ENCODE measurements at places on chromosomes 3 and 15.

GRCh38 chr3:69389520-69390248, 3.8 kb upstream of the FRMD4B start:
- DNase-seq, result no peak

DNA sequence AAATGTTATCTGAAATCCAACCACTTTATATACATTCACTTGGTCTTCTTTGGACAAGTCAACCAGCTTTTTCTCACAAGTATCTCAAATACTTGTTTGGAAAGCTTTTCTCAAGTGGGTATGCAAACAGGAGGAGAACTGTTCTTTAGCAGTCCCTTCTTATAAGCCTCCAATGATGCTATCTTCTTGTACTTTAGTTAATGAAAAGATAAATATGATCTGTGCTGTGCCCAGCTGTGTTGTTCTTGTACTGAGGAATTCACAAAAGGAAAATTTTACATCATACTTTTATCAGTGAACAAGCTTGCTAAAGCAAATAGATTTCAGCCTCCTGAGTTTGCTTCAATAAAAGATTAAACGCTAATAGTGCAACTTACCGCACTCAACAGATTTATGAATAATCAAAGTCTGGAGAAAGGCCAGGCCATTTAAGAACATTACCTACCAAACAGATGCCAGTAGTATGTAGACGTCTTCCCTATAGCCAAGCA, 395.2 kb downstream of the MECOM start:
- DNase-seq, result no peak

- DNase-seq, result no peak
Measured at GRCh38 chr3:54777141-54777540, 150.7 kb downstream of the LRTM1 start.

GRCh38 chr3:162738784-162739183, 1242.2 kb downstream of the OTOL1 start:
- DNase-seq, result no peak

DNA sequence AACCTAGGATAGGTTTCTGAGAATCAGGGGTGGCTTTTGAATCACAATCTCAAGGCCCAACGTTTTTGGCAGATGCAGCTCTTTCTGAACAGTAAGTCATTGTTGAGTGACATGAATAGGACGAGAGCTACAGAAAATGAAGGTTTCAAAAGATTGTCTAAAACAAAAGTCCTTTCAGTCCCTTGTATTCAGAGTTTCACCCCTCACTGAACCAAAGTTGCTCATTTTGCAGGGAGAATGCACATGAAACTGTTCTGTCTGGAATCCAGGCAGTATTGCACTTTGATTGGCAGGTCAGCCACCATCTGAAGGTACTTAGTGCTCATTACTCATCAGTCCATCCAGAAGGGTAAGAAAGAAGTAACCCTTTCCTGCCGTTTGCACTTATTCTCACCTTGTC, 24.1 kb upstream of the RASGRP1 start:
- no peak for DNase-seq

DNA sequence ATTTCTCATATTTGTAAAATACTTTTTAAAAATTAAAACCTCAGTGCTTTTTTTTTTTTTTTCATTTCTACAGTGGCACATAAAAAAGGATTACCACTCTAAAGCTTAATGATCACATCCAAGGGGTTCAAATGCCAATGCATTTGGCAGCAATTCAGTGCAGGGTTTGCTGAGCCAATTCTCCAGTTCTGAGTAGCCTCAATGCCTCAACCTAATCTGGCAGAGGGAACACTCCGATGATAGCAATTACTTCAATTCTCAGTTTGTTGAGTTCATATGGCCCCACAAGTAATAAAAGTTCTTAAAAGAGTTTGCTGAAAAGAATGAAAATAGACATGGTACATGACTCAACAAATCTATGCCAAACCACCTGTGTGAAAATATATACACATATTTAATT, 79.3 kb upstream of the RBMS3 start:
- DNase-seq, result no peak

DNA sequence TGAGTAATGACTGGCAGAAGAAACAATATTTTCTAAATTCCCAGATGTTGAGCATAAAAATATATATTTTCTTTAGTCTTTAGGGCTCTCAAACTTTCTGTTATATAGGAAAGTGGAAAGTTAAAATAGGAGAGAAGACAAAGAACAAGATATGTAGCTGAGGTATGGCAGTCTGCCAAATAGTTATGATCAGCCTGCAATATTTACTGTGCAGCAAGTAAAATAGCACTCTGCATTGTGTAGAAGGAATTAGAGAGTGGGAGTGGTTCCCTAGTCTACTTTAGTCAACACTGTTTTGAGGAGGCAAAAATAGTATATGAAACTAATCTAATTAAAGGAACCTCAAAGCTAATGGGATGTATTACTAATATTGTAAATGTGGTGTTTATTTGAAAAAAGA, 978.1 kb upstream of the ALCAM start:
- no peak for DNase-seq

GRCh38 chr3:129942296-129942695, 32.2 kb upstream of the TRH start:
- peak; percentile 68 for DNase-seq

- no peak for DNase-seq
Measured at GRCh38 chr15:68204776-68205557, at the start of gene CALML4. TSS of gene CALML4 (minus strand) at chr15:68205332. CDS start at chr15:68205247, 85 bp downstream.

GRCh38 chr3:118354556-118354955, 680.1 kb downstream of the IGSF11 start:
- DNase-seq, result no peak

DNA sequence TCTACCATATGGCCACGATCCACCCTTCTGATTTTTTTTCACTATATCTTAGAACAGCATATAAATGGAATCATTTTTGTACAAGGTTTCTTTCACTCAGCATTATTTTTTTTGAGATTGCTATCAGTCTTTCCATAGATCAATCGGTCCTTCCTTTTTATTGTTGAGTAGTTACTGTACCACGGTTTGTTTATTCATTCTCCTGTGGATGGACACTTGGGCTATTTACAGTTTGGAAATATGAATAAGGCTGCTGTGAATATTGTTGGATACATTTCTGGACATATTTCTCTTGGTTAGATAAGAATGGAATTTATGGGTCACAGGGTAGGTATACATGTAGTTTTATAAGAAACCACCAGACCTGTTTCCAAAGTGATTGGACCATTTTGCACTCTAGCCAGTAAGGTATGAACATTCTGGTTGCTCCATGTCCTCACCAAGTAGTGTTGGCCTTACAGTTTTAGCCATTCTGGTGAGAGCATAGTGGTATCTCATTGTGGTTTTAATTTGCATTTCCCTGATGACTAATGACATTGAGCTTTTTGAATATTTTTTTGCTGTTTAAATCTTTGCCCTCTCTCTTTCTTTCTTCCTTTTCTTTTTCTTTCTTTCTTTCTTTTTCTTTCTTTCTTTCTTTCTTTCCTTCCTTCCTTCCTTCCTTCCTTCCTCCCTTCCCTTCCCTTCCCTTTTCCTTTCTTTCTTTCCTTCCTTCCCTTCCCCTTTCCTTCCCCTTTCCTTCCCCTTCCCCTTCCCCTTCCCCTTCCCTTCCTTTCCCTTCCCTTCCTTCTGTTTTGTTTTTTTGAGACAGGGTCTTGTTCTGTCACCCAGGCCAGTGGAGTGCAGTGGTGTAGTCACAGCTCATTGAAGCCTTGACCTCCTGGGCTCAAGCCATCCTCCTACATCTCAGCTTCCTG, 49.2 kb downstream of the LRRK1 start:
- DNase-seq, result no peak

DNA sequence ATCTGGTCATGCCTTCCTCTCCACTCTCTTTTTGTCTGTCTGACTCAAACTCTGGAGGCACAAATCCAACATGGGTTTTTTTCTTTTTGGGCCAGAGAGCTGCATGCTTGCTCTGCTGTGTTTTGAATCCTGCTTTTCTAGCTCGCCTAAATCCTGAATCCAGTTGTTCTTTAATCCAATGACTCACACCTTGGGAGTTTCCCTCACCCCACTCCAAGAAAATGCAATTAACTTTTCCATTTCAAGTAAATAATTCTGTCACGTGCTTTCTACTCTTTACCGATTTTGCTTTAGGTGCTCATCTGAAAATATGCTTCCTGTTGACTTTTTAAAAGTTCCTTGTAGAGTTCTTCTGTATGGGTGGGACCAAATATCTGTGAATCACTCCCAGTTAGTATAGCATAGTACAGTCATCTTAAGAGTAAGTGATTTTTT, 47.6 kb downstream of the SLMAP start:
- no peak for DNase-seq

DNA sequence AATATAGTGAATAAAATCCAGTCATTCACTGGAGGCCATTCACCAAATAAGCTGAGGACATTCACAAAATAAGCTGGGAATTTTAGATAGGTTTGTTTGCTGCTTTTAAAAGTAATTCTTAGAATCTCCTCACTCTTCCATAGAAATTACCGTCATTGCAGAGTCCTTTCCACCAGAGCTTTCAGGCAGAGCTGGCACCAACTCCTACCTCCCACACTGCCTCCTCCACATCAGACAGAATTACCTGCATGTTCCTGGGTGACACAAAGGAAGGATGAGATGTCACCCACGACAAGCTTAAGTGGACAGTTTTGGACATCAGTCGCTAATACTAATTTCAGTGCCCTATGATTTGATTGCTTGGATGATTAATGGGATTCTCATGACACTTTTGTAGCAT, 1113.2 kb downstream of the IGSF11 start:
- DNase-seq, result no peak

DNA sequence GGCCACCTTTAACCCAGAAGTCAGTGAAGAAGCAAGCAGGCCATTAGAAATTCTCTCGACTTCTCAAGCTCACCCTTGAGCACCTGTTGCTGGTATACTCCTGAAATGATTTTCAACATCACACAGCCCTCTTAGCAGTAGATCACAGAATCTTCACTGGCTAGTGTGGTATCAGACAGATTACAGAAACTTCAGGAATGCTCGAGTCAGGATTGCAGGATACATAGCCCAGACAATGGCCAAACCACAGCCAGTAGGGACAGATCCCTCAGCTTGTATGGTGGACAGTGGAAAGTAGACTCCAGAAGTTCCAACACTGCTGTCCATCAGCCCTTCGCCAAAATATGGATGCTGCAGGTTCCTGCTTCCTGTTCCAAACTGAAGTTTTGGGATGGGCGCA, 4.5 kb upstream of the KLHL40 start:
- no peak for DNase-seq

DNA sequence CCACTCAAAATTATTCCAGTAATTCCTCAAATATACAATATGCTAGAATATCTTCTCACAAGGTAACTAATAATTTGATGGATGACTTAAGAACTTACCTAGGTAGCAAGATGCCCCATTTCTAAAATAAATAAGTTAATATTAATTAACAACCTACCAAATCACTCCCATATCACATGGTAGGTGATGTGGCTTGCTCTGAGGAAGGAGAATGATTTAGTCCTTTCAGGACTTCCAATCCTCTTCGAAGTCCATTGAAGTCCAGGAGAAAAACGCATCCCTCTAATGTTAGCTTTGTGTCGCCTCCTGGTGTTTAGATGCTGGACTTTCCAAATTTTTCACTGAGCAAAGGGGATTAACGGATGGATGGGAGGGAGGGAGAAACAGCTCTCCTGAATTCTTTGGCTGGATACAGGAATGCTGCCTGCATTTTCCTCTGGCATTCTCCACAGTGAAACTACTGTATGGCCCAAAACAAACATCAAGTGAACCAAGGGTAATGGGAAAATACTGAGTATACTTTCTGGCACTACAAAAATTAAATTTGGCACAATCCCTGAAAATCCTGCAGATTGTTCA, 58.6 kb downstream of the PRICKLE2 start:
- DNase-seq, result no peak

- no peak for DNase-seq
Measured at GRCh38 chr3:129897026-129897425, 3.5 kb upstream of the TMCC1 start.

DNA sequence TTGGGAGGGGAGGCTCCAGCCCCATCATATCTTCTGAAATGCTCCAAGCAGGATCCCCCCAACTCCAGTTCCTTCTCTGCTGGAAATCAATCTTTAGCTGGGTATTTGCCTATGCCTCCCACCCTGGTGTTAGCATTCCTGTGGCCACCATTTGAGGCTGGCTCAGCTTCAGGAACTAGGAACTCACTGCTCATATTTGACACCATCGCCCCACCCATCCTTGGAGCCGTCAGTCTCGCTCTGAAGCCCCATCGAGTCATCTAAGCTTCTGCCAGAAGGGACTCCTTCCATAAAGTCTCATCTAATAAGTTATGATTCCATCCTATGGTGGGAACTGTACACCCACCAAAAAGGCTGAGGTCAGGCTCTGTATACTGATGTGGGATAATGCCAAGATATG, 26.4 kb downstream of the PRKCD start:
- no peak for DNase-seq

GRCh38 chr3:143443851-143444331, 324.3 kb downstream of the CHST2 start:
- DNase-seq, result no peak

GRCh38 chr3:49779358-49780079, 6.8 kb downstream of the IP6K1 start:
- DNase-seq, result no peak

DNA sequence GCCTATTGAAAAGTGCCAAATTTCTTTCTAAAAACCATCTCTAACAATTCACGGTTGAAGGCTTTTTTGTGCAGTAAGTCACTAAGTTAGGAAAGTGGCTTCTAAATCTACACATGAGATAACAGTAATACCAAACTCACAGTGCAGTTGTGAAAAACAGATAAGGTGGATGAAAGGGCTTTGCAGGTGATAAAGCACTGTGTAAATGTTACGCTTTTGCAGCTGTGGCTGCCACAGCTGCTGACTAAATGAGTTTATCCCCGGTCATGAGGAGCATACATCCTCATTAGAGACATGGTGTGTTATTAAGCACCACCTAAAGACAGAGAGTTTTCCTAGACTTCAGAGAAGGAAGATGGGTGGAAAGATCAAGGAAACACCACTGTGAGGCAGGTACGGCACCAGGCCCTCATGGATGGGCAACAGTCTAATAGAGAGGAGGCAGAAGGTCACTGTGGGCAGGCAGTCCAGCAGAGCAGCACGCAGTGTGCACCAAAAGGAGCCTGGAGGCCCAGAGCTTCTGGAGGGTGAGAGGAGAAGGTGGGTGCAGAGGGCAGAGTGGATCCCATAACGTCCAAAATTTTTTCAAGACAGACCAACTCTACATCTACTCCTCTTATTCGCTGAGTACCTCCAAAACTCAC, 68.5 kb downstream of the FMN1 start:
- no peak for DNase-seq

- no peak for DNase-seq
Measured at GRCh38 chr15:79987569-79987955, 16.6 kb upstream of the BCL2A1 start.

- no peak for DNase-seq
Measured at GRCh38 chr15:61556037-61556648, 327.0 kb upstream of the RORA start.

DNA sequence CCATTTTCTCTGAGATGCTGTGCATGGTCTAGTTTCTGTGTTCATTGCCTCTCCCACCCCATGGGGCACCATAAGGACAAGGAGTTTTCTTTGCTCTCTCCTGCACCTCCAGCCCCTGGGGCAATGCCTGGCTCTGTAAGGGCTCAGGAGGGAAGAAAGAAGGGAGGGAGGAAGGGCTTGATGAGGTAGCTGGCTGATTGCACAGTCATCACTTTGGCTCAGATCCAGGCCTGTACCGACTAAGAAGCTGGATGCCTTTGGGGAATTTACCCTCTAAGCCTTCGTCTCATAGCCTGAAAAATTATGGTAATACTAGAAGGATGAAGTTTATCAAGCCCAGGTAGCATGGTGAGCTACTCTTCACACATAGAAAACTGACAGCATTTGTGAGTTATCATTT, 382.9 kb downstream of the GABRG3 start:
- no peak for DNase-seq

All from GM12891 (cell line).